ENCODE measurements at places on chromosomes 5 and 9.
A peak's percentile ranks its signal among the peaks of the same experiment; 100 is the strongest.

- peak; percentile 10 for DNase-seq
Observed at GRCh38 chr5:157312492-157312891, 46.6 kb downstream of the CYFIP2 start.

DNA sequence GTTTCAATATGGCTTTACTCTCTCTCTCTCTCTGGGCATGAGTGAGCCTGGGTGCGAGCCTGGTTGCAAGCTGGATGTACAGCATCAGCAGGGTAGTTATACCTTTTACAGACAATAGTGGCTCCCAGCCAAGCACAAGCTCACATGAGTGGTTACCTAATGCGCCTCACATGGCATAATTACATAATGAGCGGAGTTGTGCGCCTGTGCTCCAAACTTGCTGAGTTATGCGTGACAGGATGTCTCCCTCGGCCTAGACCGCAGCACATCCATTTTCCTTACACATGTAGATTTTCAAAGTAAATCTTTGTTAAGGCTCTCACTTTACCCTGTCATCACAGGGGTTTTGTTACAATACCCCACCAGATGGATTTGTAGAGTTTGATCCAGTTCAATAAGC, 233.5 kb upstream of the WWC1 start:
- no peak for DNase-seq

GRCh38 chr5:87751824-87752223, 339.1 kb upstream of the CCNH start:
- DNase-seq, result no peak

DNA sequence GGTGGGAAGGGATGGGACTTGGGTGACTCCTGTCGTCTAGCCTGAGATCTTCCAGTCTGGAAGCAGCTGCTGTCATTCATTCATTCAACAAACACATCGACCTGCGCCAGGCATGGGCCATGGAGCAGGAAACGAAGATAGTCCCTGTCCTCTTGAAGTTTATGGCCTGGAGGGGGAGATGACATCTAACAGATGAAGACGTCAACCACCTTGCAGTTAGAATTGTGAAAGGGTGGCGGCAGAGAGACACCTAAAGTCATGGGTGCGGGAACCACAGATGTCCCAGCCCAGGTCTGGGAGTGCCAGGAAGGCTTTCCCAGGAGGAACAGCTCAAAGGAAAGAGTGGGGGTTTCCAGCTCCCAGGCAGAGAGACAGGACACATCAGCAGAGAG, 21.0 kb upstream of the IER5L start:
- no peak for DNase-seq

DNA sequence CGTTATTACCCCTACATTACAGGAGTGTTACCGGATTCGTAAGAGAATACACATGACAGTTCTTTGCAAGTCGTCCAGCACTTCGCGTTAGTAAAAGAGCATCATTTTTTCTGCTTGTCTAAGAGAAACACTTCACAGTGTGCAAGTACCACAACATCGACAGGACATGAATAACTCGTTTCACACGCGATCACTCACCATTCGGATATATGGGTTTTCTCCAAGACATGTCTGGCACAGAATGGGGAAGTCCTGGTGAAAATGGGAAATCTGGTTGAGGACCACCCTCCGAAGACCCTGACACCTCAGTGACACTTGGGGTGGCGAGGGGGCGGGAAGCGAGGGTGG, 642 bp downstream of the RBM22 start:
- no peak for DNase-seq

DNA sequence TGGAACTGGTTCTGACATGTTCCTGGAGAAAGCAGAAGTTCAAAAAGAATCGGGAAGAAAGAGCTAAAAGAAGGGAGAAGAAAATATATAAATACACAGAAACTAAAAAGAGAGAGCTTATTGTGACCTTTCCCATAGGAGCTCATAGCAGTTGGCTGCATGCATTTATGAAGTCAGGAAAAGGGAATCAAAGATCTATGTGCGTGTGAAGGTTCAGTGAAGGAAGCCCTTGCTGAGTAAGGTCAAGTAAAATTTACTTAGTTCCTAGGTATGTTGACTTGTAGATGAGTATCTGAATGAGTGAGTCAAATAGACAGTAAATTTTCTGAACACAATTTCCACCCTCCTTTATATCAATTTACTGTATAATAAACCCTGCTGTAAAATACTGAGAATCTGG, 632.5 kb downstream of the SLCO4C1 start:
- no peak for DNase-seq
